ENCODE measurements at places on chromosomes 4 and X. TPM values are rescaled to one million over a fixed set of nuclear protein-coding genes. Genes with fewer than 3 reads are reported as not detected.

The ZNF518B gene
- total RNA-seq = 22.8 TPM

The FGB gene
- not detected for total RNA-seq

The FAM9B gene
- total RNA-seq = not detected

The GYPE gene
- 0.24 TPM for total RNA-seq

The PDE5A gene
- total RNA-seq = 7.4 TPM

The PPP1R2C gene
- total RNA-seq = not detected

The SULT1E1 gene
- total RNA-seq = not detected

The SPANXA2 gene
- not detected for total RNA-seq

The FGG gene
- not detected for total RNA-seq

The ADGRG2 gene
- 0.62 TPM for total RNA-seq

- DNase-seq = no peak
Measured at GRCh38 chrX:45351478-45351877, 150.8 kb upstream of the DIPK2B start.

DNA sequence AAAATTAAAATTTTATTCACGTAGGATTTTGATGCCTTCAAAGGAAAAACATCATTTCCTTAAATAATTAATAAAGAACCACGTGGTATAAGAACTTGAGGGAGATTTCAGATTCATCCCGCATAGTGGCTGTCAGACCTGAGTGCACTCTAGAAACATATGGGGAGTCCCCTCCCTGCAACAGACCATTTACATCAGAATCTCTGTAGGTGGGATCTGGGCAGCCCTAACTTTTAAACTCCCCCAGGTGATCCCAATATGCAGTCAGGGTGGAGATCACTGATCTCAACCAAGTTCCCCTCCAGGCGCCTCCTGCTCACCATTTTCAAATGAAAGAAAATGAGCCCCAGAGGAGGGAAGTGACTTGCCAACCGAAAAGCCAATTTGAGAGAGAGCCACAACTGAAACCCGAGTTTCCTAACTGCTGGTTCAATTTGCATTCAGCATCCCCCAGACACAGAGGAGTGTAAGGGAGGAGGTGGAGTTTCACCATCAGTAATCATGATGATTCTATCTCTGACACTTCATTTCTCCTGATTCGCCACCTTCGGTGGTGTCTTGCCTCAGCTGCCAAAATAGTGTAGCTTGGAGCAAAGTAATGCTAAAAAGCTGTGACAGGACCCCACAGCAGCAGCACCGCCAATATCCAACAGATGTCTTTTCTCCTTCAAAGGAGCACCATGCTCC is 11.4 kb downstream of the RNF150 start:
- DNase-seq = no peak

DNA sequence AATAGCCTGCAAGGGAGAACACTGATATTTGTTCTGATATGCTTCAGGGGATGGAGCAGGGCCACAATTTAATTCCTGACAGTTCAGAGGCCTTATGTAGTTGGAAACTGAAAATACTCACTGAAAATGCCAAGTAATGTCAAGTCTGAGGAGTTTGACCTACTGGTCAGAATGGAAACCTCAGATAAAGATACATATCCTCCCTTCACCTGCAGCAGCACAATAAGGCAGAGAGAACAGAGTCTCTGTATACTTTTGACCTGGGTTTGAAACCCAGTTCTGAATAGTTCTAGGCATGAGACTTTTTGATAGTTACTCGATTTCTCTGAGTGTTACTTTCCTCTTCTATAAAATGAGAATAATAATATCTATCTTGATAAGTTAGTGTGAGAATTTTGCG is 65.8 kb upstream of the TRPC5 start:
- no peak for DNase-seq

DNA sequence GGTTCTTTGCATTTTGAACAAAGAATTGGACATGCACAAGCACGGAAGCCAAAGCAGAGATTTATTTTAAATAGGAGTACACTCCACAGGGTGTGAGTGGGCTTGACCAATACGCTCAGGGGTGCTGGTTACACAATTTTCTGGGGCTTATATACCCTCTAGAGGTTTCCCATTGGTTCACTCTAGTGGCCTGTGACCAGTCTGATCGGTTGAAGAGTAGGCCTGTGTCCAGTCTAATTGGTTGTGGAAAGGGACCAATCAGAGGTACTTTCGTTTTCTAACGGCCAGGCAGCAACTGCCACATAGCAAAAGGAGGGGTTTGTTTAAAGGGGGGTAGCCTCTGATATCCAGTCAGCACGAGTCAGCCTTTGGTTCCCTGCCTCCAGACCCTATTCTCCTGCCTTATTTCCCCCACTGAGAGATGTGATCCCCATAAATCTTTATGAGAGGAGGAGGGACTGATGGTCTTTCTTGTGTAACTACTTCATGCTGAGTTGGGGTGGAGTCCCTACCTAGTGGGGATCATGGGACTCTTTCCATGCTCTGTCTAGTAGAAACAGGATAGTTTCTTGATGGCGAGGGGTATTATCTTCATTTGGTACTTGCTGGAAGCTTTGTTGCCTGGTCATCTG is 11.3 kb upstream of the AREG start:
- no peak for DNase-seq

DNA sequence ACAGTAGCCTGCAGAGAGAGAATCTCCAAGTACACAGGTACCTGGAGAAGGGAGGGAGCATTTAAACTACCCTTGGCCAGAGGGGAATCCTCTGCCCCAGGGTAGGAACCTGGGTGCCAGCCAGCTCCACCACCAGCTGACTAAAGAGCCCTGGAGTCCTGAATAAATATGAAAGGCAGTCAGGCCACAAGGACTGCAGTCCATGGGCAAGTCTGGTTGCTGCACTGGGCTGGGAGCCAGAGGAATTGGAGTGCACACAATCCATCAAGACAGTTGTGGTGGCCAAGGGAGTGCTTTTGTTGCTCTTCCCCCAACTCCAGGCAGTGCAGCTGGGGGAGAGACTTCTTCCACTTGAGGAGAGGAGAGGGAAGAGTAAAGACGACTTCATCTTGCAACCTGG is 172.5 kb downstream of the HNRNPD start:
- no peak for DNase-seq

- DNase-seq = no peak
Measured at GRCh38 chrX:54423161-54423888, 16.9 kb upstream of the TSR2 start.

- DNase-seq = no peak
Measured at GRCh38 chrX:45358392-45358791, 157.7 kb upstream of the DIPK2B start.

- no peak for DNase-seq
Measured at GRCh38 chrX:31057691-31058090, 14.2 kb downstream of the FTHL17 start.

- DNase-seq = no peak
Measured at GRCh38 chrX:10519278-10519677, 101.1 kb downstream of the MID1 start.

GRCh38 chr4:92263010-92263409 is 40.8 kb upstream of the GRID2 start:
- no peak for DNase-seq

DNA sequence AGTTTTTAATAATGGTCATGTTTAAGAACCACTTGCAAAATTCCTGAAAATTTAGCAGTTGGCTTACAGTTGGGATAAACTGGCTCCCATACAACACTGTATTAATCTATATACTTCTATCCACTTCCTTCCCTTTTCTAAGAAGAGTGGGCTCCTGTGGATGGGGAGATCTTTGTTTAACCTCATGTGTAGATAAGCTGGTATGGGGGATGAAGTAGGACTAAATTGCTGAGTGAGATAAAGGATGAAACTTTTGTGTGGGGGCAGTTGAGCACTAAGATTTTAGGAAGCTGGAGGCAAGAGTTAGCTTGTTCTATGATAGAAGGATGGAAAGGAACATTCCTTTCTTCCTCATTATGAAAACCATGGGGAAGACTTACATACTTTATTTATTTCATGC is 54.6 kb upstream of the ATP8A1 start:
- no peak for DNase-seq

DNA sequence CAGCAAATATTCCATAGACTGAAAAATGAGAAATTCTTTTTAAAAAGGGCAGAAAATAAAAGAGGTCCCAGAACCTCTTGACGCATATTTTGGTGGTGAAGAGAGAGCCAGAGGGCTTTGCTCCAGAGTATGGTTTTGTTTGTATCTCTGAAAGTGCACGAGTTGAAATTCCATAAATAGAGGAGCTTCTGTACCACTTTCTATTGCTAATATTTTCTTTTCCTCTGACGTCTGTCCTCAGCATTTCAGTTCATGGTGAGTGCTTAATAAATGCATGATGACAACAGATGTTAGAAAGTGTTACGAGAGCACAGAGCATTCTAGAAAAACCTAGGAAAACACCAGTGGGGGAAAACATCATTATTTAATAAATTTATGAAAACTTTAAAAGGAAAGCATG is 145.6 kb downstream of the AMELX start:
- DNase-seq = no peak

- peak; percentile 84 for DNase-seq
Measured at GRCh38 chr4:88240297-88240714, 44.1 kb downstream of the PPM1K start.

DNA sequence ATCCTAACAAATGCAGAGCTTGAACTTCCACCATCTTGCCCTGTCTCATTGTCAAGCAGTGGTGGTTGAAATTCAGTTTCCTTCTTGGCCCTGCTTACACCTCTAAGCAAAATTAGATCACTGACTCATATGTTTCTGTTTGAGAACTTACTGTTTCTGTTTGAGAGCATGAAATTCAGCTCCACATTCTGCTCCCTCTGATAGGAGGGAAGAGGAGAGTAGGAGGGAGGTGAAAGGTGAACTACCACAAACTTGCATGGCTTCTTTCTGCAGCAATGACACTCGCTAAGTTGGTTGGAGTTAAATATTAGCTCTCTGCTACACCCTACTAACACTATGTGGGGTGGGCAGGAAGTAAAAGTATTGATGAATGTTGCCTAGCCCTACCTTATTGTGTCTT is 117.8 kb upstream of the EDA2R start:
- no peak for DNase-seq

- DNase-seq = no peak
Measured at GRCh38 chr4:182301736-182302135, 58.5 kb downstream of the TENM3 start.

GRCh38 chr4:80540785-80541469 is 205.4 kb downstream of the CFAP299 start:
- DNase-seq = no peak

DNA sequence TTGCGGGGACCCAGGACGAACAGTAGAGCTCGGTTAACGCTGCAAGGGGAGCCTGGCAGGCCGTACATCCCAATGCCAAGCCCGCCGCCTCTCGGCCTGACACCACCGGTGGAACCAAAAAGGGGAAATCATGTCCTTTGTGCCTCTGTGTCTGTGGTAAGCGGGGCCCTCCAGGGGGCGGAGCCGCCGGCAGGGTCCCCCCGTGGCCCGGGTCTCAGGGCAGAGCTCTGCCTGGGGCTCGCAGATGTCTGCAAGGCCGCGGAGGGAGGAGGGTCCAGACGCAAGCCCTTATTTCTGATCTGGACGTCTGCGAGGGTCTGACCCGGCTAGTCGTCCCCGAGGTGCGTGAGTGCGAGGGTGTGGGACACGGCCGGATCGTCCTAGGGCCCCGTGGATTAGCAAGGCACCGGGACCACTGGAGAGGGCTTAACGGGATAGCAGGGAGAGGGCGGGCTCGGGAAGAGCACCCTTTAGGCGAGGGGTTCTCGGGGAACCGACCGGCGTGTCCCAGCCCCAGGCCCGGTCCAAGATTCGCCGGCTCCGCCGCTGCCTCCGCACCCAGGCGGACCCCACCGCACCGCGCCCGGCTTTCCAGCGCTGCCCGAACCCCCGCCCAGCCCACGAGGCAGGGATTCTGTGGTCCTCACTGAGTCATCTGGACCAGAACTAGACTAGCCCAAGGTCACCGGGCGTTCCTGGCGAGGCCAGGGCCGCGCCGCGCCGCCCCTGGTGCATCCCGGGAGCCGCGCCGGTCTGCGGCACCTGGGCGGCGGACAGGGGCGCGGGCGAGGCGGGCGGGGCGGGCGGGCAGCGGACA is 863 bp upstream of the FAM193A start:
- DNase-seq = peak; percentile 80

DNA sequence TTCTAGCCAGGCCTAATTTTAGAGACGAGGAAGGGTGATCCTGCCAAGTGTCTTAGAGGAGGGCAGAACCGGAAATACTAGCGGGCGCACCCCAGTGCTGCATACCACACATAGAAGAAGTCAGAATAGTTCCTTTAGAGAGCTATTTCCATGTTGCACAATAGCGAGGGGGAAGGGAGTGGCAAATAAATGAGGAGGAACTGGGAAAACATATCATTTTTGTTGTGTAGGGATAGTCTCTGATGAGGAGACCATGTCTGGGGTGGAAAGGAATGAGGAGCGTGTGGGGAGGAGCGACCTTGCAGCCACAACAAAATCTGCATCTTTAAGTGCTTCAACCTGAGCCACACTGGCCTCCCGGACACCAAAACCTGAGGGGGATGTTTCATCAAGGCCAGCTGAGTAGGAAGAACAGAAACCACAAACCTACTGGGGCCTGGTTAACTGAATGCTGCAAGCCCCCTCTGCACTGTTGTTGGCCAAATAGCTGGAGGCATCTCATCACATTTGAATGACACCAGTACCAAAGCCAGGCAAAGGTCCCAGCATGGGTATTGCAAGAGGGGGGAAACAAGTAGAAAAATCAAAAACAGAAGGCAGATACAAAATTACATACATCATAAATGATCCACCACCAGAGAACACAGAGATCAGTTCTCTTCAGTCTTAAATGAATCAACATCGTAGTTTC is 26.7 kb upstream of the C1QTNF7 start:
- peak; percentile 89 for DNase-seq

- DNase-seq = no peak
Measured at GRCh38 chrX:146881521-146881920, 67.0 kb upstream of the CXorf51A start.

- DNase-seq = no peak
Measured at GRCh38 chrX:79408623-79409322, 41.6 kb upstream of the ITM2A start.

DNA sequence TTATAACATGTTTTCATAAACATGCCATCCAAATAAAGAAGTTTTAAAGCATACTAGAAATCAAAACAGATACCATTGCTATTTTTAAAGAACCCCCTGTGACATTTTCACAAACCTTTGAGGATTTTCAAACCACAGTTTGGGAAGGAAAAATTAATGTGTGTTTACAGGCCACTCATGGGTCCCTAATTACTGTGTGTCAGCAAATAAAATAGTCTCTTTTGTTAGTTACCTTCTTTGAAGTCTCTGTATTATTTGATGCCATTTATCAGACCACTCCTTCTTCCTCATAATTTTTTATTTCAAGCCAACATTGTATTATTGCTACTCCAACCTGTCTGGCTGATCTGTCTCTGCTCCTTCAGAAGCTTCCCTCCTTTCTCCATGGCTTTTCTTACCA is 72.6 kb upstream of the TET2 start:
- DNase-seq = no peak

- DNase-seq = no peak
Measured at GRCh38 chr4:89413518-89413917, 105.9 kb upstream of the GPRIN3 start.

GRCh38 chrX:108573136-108573535 is 133.5 kb downstream of the COL4A5 start:
- DNase-seq = no peak

GRCh38 chr4:40800064-40800463 is 50.3 kb downstream of the NSUN7 start:
- DNase-seq = no peak
